Stimulated activated CD8-positive, alpha-beta memory T cell treated with anti-CD3 and anti-CD28 coated beads, Interleukin-4, amount 100 ng/mL, for 1 hour (primary cell): ENCODE measurements at places on chromosomes 11 and 22.

- DNase-seq, result no peak
Measured at GRCh38 chr22:23187871-23188700, 7.8 kb downstream of the BCR start.

GRCh38 chr22:32646476-32646875 lies 155.0 kb upstream of the TIMP3 start:
- no peak for DNase-seq

- no peak for DNase-seq
Measured at GRCh38 chr11:38510041-38510440, 1912.0 kb upstream of the RAG2 start.

DNA sequence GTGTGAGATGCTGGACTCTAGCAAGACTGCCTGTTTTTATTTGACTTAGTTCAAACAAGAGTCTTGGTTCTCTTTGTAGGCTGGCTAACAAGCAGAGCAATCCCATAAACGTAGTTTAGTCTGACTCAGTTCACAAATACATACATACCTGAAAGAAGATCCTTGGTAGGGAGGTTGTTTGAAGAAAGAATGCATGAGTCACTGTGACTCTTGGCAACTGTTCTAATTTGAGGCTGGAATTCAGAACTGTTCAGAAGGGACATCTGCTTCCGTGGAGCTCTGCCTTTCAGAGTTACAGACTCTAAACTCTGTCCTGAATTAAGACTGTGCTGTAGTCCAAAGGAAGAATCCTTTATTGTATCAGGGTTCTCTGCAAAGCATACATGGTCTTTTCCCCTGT lies 32.2 kb downstream of the C2CD3 start:
- no peak for DNase-seq

DNA sequence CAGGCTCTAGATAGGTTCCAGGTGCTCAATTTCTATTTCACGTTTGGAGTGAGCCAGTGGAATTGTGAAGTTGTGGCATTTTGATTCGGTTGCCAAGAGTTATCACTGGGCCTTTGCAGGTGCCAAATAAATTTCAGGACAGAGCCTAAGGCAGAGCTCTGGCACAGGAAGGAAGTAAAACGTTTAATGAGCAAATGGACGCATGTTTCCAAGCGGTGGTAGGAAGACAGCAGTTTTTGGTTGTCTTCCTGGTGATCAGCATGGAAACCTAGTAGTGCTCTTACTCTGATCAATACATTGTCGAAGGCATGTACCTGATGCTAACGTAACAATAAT lies 452 bp downstream of the BIRC3 start:
- DNase-seq, result no peak

DNA sequence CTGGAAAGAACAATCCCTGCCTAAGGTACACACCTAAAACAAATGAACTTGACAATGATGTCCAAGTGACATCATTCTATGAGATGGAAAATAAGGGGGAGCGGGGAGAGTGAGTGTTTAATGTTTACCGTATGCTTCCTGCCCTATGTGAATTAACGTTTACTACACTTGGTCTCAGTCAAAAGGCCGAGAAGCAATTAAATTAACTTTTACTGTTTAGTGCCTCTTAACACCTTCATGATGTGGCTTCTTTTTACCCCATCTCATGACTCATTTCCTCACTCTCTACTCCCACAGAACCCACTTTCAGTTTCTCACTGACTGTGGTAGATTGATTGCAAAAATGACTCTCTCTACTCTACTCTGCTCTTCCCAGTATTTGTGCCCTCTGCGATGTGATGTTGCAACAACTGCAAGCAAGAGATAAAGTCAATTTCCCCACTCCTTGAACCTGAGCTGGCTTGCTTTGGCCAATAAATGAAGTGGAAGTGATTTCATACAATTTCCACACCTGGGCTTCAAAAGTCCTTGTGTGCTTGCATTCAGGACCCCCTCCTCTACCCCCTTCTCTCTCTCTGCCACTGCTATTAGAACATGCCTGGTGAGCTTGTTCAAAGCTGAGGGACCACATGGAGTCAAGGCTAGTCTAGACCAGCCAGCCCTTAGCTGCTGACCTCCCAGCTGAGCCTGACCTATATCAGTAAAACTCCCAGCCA lies 11.6 kb upstream of the ALKBH3 start:
- peak; percentile 6 for DNase-seq

GRCh38 chr11:126135235-126136176 lies 72.8 kb upstream of the CDON start:
- no peak for DNase-seq

GRCh38 chr11:120467627-120468026 lies 43.9 kb upstream of the GRIK4 start:
- DNase-seq, result no peak

DNA sequence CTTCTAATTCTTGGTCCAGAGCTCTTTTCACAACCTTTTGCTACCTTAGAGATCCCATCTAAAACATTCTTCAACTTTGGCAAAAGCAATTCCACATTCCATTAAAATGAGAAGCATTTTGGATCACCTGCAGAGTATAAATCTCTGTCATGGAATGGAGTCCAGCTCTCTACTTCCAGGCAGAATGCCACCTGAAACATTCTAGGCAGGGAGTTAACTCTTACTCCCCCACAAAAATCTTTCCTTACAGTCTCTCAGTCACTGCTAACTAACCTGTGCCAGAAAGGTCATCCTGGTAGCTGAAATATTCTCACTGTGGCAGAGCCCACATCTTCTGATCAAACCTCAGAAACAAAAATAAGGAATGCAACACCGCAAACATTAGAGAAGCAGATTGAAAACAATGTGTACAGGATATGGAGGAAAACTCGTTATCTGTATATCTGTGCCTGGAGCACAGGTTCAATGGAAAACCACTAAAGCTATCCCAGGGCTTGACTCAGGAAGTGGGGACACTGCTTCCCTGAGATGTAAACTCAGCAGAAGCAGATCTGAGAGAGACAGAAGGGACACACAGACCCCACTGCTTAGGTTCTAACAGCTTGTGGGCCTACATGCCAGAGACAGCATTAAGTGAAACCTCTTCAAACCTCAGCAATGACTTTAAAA lies 78.9 kb downstream of the KCNC1 start:
- DNase-seq, result no peak

- peak; percentile 47 for DNase-seq
Measured at GRCh38 chr22:49992921-49993648, 19.5 kb downstream of the IL17REL start.

GRCh38 chr11:62544581-62545436 lies 1.8 kb downstream of the AHNAK start:
- DNase-seq, result no peak

DNA sequence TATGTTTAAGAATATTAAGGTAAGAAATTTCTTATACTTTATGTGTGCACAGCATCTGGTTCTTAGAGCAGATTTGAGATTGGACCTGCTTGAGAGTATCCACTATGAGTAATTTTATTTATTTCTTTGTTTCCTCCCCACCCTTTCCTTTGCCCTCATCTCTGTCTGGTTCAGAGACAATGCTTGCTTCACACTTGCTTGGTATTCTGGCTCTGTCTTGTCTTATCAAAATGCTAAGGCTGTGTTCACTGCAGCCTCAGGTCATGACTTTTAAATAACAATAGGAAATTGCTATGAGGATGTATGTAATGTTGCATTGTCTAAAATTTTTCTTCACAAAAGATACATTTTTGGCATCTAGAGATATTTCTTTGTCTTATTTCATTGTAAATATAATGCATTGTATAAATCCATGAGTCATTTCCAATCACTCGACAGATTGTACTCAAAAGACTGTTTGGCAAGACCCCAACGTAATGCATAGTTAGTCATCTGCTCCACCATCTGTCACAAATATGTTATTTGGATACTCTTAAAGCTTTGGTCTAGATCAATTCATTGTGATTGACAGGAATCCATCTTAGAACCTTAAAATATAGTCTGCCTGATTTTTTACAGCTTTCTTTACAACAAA lies 395.7 kb downstream of the AASDHPPT start:
- DNase-seq, result no peak

DNA sequence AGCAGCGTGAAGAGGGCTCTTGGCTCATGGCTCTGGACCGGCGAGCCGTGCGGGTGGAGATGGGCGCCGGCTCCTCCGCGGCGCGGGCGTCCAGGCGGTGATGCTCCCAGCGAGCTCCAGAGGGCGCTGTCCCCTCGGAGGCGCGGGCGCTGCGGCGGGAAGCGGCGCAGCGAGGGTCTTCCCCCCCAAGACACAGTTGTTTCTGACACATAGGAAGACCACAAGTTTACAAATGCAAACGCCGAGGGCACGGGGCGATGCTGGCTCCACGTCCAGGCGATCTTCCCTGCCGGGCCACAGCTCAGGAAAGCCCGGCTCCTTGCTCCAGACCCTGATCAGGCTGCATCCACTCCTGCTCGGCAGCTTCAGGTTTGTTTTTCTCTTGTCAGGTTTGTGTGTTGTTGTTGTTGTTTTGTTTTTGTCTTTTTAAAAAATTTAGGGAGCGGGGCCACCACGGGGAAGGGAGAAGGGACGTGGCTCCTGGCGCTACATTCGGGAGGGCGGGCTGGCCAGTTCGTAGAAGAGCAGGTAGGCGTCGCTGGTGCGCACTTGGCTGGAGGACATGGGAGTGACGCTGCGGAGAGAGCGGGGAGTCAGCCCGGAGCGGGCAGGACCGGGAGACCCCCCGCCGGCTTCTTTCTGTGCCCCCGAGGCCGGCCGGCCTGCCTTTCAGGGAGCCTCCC lies 10.0 kb upstream of the MFRP start:
- peak; percentile 44 for DNase-seq

GRCh38 chr11:122837528-122838346 lies 563 bp upstream of the CRTAM start:
- DNase-seq, result no peak

GRCh38 chr11:18692941-18693760 lies 5.4 kb upstream of the TMEM86A start:
- DNase-seq, result no peak

GRCh38 chr11:16577490-16577889 lies 161.0 kb upstream of the C11orf58 start:
- DNase-seq, result no peak

- no peak for DNase-seq
Measured at GRCh38 chr11:98740321-98740720, 280.4 kb upstream of the CNTN5 start.

GRCh38 chr11:64235437-64236161 lies 1.2 kb downstream of the VEGFB start:
- no peak for DNase-seq

DNA sequence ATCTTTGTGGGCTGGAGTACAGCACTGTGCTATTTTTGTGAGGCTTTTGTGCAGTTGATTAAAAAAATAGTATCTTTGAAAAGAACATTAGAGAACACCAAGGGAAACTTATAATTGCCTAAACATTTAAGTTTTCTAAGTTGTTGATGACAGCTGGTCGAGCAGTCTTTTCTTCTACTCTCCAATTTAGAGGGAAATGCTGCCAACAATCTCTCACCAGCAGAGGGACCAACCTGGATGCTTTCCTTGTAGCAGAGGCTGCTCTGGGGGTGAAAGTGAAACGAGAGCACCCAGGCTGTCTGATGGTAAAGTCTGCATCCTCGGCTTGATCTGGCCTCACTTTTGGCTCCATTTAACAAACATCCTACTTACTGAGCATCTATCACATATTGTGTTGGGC lies 1286.5 kb upstream of the TENM4 start:
- no peak for DNase-seq

DNA sequence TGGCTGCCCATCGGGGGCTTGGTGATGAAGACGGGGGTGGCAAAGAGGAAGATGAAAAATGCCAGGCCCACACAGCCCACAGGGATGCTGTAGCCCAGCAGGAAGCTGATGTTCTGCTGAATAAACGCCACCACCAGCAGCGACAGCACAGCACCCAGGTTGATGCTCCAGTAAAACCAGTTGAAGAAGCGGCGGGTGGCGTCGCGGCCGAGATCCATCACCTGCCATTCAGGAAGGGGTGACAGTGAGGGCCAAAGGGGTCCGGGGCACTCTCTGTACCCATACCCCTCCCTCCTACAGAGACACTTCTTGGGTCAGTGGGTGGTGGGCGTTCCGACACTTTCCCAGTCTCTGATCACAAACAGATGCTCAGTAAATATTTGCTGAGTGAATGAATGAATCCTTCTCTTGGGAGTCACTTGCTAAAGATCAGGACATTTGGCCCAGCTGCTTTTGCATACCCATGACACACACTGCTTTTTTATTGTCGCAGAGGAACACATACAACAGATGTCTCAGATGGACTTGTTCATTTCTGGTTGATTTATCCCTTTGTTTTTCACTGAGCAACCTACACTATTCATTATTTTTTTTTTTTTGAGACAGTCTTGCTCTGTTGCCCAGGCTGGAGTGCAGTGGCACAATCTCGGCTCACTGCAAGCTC lies 5.2 kb downstream of the SLC15A3 start:
- DNase-seq, result no peak

DNA sequence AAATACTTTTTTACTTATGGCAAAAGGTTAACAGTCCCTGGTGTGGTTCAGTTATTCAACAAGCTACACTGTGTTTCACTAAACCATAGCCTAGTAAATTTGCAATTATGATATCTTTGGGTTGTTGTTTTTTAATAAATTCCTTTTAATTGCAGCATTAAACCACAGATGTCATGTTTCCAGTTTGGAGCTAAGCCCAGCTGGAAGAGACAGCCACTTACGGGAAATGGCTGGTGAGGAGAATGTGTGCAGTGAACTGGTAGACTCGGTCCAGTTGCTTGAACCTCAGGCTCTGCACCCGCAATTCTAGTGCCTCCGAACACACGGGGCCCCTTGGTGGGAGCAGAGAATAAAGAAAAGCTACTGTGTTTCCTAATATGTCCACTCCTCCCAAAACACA lies 70.8 kb downstream of the WNT11 start:
- DNase-seq, result no peak

DNA sequence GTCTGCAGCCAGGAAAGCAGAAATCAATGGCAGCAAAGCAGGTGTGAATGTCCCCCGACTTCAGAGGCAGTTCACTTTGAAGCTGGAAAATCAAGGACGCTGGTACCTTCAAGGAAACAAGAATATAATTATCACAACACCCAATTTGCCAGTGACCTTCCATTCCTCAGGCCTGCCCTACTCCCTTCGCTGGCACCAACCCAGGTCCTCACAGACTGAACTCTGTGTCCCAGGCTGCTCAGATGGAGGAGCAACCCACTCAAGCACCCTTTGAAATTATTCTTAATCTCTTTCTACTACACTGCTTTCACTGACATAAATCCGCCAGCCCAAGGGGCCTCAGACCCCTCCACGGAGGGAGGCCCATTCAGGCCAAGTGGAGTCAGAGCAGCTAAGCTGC lies 64.7 kb upstream of the WT1 start:
- DNase-seq, result no peak

DNA sequence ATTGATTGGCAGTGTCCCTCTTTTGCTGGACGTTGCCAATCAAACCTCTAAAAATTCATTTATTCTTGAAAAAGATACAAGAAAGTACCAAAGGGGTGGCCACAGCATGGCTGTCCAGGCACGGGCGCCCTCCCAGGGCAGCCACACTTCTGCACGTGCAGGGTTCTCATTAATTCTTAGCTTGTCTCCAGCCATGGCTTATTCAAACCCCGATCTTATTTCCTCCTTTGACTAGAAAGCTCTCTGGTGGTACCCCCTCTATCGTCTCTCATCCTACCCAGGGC lies 123.9 kb downstream of the CTTN start:
- no peak for DNase-seq

- DNase-seq, result no peak
Measured at GRCh38 chr11:70637949-70638583, 239.7 kb downstream of the CTTN start.
